ENCODE measurements at places on chromosomes 1 and 21. TPM values are rescaled to one million over a fixed set of nuclear protein-coding genes. Genes with fewer than 3 reads are reported as not detected.
A peak's percentile ranks its signal among the peaks of the same experiment; 100 is the strongest.

DNA sequence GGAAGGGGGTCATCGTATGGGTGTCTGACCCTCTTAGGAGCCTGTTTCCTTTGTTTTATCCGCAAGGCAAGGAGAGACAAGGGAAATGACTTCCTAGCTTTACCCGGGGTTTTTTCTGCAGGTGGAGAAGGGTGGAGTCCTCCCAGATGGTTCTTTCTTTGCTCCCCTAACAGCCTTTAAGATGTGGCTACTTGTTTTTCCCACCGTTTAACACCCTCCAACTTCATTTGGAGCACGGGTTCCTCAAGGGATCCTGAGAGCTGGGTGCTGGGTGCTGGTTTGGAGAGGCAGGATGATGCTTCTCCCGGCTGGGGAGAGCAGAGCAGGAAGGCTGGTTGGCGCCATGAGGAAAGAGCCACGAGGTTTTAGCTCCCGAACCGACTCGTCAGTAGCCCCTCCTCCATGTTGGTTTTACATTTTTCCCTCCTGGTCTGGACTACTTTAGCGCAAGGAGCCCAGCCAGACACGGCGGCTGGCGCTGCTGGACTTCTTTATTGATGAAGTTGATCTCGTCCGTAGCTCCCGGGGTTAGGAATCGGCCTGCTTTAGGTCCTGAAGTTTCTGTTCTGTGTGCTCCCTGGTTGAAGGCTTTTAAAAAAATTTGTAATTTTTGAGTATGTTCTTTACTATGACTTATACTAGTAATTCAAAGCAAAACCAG, 1.4 kb downstream of the UCK2 start:
- peak; percentile 78 for DNase-seq

- no peak for DNase-seq
These were observed 22.7 kb upstream of the DNAJC28 start for GRCh38 chr21:33514229-33514628.

Gene AJAP1
- total RNA-seq: not detected

Gene MTARC1
- total RNA-seq: not detected

Data from MG63 (cell line).